ENCODE measurements at places on chromosomes 2 and 18. TPM values are rescaled to one million over a fixed set of nuclear protein-coding genes. Genes with fewer than 3 reads are reported as not detected.

DNA sequence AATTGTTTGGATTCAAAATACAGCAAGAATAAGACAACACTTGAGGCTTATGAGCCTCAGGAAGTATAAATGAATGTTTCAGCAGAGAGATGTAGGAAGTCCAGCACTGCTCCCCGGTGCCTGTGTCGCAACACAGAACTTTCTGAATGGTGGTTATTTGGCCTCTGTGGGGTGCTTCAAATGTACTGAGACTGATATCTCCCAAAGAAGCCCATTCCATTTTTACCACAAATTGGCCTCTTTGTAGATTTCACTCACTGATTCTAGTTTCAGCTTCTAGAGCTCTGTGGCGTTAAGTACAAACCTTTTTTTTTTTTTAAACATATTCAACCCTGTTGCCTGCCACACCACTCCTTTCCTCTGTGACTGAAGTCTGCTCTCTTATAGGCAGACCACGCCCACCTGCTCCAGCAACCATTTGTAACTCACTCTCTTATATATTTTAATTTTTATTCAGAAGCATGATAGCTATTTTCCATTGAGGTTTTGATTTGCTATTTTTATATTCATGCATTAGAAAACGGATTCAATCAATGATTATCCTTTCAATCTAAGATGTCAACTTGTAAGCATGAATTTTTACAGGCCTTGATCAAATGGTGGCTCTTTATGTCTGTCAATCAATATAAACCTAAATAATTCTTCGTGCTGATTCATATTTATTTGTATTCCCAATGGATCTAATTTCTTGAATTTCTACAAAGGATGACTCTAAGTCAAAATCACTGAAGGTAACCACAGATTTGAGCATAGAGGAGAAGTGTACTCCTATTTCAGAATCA, 277.1 kb upstream of the CCDC68 start:
- DNase-seq, result no peak

- DNase-seq, result no peak
Measured at GRCh38 chr18:69705987-69706386, 241.7 kb downstream of the CD226 start.

DNA sequence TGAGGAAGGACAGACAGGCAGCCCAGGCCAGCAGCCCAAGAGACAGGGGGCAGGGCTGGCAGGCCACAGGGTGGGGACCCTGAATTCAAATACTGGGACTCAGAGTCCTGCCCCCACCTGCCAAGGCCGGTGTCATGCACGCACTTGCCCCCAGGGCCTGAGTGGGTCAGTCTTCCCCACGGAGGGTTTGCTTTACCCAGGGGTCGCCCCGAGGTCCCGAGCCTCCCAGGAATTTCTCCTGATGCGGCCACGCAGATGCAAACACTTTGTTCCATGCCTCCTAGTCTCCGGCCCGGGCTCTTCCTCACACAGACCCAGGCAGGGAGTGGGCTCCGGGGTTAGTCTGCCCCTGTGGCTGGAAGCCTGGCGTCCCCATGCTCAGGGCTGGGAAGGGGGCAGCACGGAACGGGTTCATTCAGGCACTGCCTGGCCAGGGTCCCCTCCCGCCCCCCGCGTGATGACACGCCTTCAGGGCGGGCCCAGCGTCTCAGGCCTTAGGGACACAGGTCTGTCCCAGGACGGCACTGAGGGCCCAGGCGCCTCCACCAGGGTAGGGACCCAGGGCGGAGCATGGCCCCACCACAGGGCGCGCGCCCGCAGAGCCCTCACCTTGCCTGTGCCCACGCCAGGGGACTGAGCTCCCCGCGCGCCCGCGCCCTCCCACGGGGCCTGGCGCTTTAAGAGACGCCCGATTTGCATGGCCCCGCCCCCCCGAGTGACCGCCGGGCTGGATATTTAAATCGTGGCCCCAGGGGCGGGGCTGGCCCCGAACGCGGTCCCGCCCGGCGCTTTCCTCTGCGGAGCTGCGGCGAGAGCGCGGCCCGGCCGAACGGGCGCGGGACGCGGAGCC, at the start of gene SNED1:
Gene SNED1, plus strand, starts transcription at position 763 of the 850 bp plus-strand sequence. CDS start 220 bp downstream, outside the sequence.
- DNase-seq, result peak; percentile 84

Gene C2orf80
- total RNA-seq, result not detected

Gene PJVK
- 18.1 TPM for total RNA-seq

Data from umbilical cord (tissue), 2 donors.